Bronchial epithelial cell (primary cell): ENCODE measurements at places on chromosomes 4 and X. TPM values are rescaled to one million over a fixed set of nuclear protein-coding genes. Genes with fewer than 3 reads are reported as not detected.

DNA sequence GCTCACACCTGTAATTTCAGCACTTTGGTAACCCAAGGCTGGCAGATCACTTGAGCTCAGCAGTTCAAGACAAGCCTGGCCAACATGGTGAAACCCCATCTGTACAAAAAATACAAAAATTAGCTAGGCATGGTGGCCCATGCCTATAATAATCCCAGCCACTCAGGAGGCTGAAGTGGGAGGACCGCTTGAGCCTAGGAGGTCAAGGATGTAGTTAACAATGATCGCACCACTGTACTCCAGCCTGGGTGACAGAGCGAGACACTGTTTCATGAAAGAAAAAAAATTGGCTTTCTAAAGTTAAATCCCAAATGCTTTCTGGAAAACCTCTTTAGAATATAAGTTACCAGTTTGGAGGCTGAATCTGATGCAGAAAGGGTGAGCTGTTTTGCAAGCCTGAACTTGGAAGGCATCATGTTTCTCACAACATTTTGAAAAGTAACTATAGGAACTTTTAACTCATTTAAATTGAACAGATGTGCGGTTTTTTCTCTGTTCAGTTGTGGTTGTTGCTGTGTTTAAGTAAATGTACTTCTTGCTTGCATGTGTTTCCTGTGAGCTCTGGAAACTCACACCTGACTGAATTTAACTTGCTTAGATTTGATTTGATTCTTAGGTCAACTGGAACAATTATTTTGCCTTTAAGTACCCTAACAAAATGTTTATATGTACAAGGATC, 39.8 kb upstream of the TMEM131L start:
- no peak for DNase-seq

GRCh38 chrX:40327085-40327484, 229.3 kb upstream of the BCOR start:
- DNase-seq, result no peak

- no peak for DNase-seq
Measured at GRCh38 chr4:14631806-14632440, 370.4 kb upstream of the CPEB2 start.

Gene TXK
- under 0.01 and 0.13 TPM in 2 replicates for total RNA-seq

Gene TMEM271
- total RNA-seq, result not detected in 2 replicates

Gene RHOXF2B
- total RNA-seq, result not detected in 2 replicates

Gene KLHL4
- 0.13 and 0.26 TPM in 2 replicates for total RNA-seq
